ENCODE measurements at places on chromosomes 4 and X.

DNA sequence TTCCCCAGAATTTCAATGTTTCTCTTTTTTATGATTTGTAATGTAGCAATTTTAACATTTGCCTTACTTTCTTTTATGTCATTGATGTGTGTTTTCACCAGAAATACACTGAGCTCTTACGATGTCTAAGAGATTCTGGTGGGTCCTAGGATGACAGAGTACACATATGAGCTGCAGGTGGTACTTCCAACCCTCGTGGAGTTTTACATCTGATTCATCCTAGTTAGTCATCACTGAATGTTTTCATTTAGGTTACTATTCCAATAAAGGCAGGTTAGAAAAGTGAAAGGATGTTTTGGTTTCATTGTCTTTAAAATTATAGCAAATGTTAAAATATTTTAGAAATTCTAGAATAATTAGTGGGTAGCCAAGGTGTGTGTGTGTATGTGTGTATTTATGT is 605.9 kb downstream of the ADGRL3 start:
- DNase-seq, result no peak

GRCh38 chr4:7172508-7172907 is 19.8 kb upstream of the SORCS2 start:
- DNase-seq, result peak; percentile 20

DNA sequence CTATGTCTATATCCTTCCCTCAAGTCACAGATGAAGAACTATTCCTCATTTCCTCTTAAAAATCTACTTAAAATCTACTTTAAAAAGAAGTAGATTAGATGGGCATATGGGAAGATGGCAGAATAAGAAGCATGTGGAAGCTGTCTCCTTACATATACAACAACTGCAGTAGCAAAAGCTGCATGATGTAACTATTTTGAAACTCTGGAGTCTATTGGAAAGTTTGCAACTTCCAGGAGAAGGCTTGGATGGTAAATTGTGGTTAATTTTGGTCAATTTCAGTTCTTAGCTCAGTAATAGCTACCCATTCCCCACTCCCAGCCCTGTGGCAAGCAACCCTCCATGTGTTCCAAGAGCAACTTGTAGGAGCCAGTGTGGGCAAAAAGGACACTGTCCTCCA is 36.9 kb downstream of the MORC4 start:
- no peak for DNase-seq

GRCh38 chr4:77903186-77903585 is 40.6 kb downstream of the MRPL1 start:
- DNase-seq, result no peak

- DNase-seq, result no peak
Measured at GRCh38 chrX:40383360-40383759, 197.4 kb upstream of the ATP6AP2 start.

DNA sequence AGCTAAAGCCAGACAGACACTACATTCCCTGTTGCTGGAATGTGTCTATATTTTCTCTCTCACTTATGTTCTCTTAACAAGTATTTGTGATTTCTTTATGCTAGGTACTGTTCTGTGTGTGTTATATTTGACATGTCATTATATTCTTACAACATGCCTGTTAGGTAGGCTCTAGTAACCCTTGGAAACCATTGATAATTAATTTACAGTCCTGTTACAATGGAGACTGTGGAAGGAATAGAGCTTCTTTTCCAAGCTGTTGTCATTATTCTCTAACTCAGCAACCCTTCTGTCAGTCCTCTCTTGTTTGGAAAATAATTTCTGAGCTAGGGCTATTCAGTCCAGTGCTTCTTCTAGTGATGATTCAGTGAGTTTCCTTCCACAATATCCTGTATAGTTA is 419.1 kb upstream of the BOD1L1 start:
- DNase-seq, result no peak

DNA sequence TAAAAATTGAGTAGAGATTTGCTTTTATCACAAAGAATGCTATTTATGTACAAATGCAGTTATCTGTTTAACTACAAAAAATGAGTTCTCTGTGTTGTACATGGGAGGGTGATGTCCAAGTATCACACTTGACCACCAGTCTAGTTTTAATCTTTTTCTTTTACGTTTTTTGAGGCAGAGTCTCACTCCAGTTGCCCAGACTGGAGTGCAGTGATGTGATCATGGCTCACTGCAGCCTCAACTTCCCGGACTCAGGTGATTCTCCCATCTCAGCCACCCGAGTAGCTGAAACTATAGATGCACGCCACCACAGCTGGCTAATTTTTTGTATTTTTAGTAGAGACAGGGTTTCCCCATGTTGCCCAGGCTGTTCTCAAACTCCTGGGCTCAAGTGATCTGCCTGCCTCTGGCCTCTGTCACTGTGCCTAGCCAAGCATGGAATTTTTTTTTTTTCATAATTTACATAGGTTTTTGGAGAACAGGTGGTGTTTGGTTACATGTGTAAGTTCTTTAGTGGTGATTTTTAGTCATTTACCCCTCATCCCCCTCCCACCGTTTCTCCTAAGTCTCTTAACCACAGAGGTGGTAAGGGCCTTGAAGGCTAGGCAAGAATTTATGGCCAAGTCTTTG is 47.9 kb upstream of the RPA4 start:
- no peak for DNase-seq

GRCh38 chr4:70818173-70818855 is 21.4 kb downstream of the GRSF1 start:
- DNase-seq, result no peak

- DNase-seq, result no peak
Measured at GRCh38 chrX:15680401-15680800, 15.8 kb upstream of the CLTRN start.

GRCh38 chr4:108777388-108777787 is 14.5 kb upstream of the ETNPPL start:
- no peak for DNase-seq

GRCh38 chrX:67104982-67105757 is 438.7 kb upstream of the AR start:
- no peak for DNase-seq

DNA sequence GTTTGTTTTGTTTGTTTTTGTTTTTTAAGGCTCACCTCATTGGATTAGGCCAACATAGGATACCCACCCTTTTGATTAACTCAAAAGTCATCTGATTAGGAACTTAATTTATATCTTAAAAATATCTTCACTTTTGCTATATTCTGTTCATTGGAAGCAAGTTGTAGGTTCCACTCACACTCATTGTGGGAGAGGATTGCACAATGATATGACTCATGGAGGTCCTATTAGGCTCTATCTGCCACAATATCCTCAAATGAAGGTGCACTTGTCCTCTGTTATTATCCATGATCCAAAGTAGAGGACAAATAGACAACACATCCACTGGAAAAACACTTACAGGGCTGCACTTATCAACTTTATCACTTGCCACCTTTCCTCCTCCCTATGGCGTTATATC is 60.5 kb upstream of the ADAMTS3 start:
- no peak for DNase-seq

GRCh38 chr4:70522626-70523025 is 4.3 kb downstream of the AMTN start:
- no peak for DNase-seq

DNA sequence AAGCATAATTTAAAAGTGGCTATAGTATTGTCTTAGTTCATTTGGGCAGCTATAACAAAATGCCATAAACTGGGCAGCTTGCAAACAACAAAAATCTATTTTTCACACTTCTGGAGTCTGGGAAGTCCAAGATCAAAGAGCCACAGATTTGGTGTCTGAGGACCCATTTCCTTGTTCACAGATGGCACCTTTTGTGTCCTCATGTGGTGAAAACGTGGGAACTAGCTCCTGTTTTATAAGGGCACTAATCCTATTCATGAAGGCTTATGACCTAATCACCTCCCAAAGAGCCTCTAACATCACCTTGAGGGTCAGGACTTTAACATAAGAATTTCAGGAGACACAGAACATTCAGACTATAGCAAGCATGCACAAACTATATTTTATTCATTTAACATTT is 126.5 kb upstream of the WDFY3 start:
- no peak for DNase-seq

GRCh38 chrX:134688031-134688823 is 30.0 kb upstream of the PLAC1 start:
- DNase-seq, result no peak

DNA sequence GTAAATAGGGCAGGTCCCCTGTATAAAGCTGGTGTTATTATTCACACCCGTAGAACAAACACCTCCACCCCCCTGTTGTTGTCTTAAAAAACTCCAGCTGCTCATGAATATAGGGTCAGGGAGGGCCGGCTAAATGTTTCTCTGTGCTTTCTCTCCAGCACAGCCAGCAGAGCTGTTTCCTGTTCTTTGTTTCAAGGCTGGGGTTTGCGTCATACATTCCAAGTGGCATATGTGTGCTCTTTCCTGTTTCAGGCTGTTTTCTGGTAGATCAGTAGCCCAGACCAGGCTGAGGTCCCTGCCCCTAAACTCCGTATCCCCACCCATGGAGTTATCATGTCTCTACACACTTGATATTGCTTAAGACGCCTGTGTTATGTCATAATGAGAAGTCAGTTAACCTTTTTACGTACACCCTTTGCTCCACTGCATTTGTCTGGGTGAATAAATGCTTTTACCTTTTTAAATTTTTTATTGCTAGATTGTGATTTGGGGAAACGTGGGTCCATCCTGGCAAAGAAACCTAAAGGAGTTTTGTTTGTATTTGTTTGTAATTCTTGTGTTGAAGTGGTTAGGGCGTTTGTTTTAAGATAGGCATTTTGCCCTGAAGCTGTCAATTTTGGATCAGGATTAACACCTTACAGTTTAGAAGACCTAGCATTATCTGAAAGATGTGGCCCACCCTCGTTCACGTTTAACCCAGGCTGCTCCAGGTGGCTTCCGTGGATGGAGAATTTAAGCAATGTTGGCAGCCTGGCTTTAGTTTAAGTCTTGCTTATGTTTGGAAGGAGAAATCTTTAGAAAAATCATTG is 3.3 kb downstream of the KLF3 start:
- no peak for DNase-seq

DNA sequence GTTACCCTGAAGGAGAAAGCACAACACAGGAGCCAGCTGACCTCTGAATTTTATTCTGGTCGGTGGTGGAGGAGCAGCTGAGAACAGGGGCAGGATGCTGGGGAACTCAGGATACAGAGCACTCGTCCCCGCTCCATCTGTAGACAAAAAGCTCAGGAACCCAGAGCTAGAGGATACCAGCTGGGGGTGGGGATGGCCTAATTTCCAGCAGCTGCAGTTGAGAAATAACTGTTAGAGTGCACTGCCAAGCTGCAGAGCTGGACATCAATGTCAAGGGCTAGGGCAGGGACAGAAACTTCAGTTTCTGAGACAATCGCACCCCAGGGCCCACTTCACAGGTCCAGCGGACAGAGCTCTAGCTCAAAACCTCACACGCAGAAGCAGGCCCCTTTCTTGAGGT is 122.1 kb upstream of the GUCY1A1 start:
- no peak for DNase-seq

DNA sequence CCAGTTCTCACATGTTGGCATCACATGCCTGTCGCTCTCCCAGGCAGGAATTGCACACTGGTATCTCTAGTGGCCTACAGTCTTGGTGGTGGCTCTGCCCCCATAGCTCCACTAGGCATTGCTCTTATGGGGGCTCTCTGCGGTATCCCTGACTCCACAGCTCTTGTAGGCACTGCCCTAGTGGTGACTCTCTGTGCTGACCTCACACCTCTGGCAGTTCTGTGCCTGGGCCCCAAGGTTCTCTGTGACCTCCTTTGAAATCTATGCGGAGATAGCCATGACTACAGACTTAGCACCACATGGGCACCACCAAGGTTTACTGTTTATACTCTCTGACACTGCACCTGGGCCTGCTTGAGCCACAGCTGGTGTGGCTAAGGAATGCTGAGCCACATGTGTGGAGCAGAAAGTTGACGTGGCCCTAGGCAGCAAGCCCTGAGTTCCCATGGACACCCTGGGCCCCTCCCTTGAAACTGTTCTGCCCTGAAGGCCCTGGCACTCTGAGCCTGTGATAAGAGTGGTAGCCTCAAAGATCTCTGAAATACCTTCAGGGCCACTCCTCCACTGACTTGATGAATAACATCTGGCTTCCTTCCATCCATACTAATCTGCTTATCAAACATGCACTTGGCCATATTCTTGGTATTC is 8.0 kb downstream of the SLC9B1 start:
- peak; percentile 62 for DNase-seq

- no peak for DNase-seq
Measured at GRCh38 chr4:304969-305680, at the start of gene ZNF732. Gene ZNF732, minus strand, starts transcription at chr4:305474. Its CDS starts 164 bp downstream, at chr4:305310.

- DNase-seq, result no peak
Measured at GRCh38 chrX:71534773-71535544, 2.1 kb downstream of the OGT start.

DNA sequence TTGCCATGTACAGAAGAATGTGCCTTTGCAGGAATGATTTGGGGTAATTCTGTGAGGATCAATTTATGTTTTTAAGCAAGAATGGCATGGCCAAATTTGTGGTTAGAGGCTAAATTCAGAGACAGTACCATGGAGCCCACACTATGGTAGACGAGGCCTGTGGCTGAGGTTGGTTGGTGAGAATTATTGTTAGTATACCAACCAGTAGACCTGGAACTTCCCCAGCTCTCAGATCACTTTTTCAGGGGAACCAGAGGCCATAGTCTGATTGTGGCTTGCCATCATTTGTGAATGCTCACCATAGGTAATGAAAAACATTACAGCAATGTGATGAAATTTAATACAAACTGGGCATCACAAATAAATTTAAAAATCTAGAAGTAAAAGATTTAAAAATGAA is 56.3 kb downstream of the SHISA3 start:
- DNase-seq, result no peak

- DNase-seq, result no peak
Measured at GRCh38 chrX:13690836-13691235, 1.9 kb downstream of the RAB9A start.

- DNase-seq, result no peak
Measured at GRCh38 chr4:90840828-90841227, 713.6 kb downstream of the CCSER1 start.

DNA sequence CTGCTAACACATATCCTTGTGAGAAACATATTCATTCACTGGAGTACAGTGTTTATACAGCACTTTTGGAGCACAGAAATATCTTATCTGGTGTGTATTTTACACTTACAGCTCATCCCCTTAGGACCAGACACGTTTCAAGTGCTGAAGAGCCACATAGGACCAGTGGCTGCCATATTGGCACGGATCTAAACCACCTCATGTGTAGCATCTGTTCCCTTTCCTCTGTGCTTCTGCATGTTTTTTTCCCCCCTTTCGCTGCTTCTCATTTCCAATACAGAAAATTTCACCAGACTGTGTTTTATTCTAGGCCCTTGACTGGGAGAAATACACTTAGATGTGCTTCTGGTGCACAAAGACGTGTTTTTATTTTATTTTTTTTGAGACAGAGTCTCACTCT is 69.7 kb upstream of the RBMX start:
- no peak for DNase-seq

- peak; percentile 94 for DNase-seq
Measured at GRCh38 chr4:40629401-40630334, at the start of gene RBM47. Gene RBM47, minus strand, starts transcription at chr4:40629864. Its CDS starts 190,971 bp downstream, at chr4:40438893.

- peak; percentile 70 for DNase-seq
Measured at GRCh38 chr4:118351851-118352827, 664 bp downstream of the PRSS12 start.

GRCh38 chrX:71540801-71541200 is 7.9 kb downstream of the OGT start:
- no peak for DNase-seq

All from upper lobe of right lung (tissue), 1 donor.